ENCODE measurements at places on chromosomes 2 and 18.

- DNase-seq, result no peak
Measured at GRCh38 chr18:63897072-63897471, 9.6 kb downstream of the SERPINB2 start.

DNA sequence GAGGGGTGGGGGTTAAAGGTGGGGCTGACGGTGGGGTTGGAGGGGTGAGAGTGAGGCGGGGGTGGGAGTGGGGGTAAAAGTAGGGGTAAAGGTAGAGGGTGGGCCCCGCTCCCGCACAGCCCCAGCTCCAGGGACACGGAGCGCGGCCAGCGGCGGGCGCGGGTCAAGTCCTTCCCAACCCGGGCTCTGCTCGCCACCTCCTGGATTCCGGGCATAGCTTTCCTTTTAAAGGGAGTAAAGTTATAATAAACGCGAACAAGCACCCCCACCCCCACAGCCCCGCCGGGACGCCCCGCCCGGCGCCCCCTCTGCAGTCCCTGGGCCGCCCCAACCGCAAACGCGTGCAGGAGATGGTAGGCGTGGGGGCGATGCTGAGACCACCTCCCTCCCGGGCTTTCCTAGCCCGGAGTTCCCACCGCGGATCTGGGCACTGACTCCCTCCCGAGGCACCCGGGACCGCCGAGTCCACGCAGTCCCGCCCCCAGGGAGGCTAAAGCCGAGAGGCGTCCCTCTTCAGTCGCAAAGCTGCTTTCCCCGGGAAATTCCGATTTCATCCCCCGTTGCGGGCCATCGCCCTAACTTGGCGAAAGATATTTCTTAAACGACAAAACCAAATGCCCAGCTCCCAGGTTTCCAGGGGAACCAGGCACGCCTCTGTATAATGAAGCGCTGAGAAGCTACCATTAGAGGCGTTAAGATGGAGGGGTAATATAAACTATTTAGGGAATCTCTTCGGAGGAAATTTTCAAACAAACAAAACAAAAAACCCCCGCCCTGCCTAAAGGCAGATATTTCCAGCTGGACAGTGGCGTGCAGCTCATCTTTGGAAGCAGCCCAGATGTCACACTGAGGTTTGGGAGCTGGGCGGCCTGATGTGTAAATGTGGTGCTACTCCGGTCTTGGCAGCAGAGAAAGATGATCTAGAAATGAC, at the start of gene LIMS2:
TSS of gene LIMS2 (minus strand) at position 200 of the 931 bp plus-strand sequence. CDS start 506 bp downstream, outside the sequence.
- peak; percentile 8 for DNase-seq

DNA sequence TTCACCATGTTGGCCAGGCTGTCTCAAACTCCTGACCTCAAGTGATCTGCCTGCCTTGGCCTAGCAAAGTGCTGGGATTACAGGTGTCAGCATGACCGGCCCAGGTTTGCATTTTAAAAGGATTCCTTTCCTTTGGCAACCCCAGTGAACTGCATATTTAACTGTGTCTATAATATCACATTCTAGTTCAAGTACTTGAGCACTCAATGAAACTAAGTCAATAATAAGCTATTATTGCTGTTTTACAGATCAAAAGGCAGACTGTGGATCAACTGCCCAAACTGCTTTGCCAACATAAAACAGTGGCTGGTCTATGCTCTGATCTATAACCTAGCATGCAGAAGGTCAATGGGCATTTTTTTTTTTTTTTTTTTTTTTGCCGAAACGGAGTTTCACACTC, 144.5 kb downstream of the USP34 start:
- no peak for DNase-seq

GRCh38 chr2:118752762-118753429, 94.6 kb downstream of the EN1 start:
- DNase-seq, result no peak

DNA sequence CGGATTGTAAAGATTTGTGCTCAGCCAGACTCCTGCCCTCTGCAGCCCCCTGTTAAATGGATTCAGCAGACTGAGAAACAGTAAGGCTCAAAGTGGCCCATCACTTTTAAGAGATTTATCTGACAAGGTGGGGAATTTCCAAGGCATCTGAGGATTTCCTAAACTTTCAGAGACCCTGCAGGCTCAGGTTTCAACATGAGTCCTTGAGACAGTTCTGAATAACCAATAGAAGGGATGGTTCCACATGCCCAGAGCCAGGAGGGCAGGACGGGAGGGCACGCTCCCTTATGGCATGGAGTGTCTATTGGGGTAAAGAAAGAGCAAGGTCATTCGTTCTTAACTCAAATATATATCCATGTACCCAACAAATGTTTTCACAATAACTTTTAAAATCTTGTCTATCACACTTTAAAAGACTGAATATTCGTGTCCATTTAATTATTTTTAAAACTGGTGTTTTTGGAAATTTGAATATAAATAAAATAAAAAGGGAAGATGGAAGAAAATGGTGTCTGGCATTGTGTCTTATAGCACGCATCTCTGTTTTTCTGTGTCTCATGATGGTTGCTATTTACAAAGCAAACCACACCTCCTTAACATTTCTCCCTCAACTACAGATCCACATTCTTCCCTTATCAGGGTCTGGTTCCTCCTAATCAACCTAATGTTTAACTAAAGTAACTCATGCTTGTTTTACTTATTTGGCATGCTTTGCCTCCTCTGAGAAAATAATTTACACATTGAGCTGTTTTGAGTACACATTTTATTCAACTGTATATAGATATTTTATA, 56.0 kb upstream of the DSG1 start:
- no peak for DNase-seq

DNA sequence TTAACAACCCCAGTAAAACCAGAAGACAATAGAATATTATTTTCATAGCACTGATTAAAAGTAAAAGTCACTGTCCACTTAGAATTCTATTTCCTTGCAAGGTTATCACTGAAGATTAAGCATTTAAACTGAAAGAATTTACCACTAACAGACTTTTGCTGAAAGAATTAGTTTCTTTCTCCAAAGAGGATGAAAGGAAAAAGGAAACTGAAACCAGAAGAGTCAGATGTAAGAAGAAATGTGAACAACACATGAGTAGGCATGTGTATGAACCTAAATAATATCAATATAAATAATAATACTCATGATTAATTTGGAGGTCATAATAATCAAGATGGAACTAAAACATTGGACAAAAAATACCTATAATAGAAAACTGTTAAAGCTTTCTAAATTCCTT, 82.4 kb upstream of the KLHL29 start:
- no peak for DNase-seq

GRCh38 chr18:46892842-46893241, 24.5 kb downstream of the PIAS2 start:
- DNase-seq, result no peak

Data from CD4-positive, alpha-beta T cell treated with Interleukin-17A for 4 hours (primary cell).